ENCODE measurements at places on chromosomes 7 and 10.

DNA sequence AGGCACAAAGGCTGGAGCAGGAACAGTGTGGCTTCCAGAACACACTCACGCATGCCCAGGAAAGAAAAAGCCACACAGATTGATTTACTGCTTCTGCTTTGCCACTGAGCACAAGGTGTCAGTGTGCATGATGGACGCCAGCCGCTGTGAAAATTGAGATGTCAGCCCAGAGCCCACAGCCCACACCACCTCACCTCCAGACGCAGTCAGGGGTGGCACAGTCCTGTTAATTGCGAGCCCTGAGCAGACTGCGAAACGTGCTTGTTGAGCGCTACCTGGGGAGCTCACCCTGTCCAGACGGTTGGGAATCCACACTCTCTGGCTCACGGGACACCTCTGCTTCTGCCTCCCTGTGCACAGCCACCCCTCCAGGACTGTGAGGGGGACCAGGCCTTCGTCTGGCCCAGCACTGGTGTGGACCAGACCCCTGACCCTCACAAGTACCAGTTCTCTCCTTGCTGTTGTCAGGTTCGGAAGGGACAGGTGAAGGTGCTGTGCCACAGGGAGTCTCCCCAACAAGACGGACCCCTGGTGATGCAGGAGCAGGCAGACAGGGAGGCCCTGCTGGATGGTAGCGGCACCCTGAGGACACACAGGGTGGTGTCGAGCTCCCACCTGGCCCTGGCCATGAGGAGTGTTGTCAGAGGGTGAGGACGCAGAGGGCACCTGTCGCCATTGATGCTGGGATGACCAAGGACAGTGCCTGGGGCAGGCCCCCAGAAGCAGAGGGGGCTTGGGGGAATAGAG lies 15.3 kb downstream of the RASGEF1A start:
- no peak for DNase-seq

GRCh38 chr7:119283353-119283752 lies 989.6 kb upstream of the KCND2 start:
- no peak for DNase-seq

DNA sequence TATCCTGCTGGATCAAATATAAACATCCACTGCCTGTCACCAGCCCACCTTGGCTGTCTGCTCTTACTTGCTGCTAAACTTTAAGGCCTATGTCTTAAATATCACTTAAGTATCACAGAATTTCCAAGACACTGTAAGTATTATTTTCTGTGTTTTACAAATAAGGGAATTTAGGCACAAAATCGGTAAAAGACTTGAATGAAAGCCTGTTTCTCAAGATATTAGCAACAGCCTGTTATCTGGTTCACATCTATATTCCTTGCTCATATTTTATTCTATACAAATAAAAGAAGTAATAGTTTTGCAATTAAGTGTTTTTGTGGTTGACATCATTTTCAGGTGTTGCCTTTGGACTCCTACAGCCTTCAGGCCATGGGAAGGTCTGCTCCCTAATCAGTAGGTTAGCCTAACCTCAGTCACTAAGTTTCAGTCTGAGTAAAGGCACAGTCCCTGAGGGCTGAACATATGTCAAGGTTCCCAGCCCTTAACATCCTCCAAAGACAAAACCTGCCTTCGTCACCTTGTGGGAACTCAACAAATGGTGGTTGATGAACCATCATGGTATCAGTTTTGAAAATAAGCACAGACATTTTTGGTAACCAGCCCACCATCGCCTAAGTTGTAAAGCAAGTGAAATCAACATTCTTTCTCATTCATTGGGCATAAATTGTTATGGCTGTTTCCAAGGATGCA lies 127.1 kb downstream of the CREB5 start:
- DNase-seq = no peak

DNA sequence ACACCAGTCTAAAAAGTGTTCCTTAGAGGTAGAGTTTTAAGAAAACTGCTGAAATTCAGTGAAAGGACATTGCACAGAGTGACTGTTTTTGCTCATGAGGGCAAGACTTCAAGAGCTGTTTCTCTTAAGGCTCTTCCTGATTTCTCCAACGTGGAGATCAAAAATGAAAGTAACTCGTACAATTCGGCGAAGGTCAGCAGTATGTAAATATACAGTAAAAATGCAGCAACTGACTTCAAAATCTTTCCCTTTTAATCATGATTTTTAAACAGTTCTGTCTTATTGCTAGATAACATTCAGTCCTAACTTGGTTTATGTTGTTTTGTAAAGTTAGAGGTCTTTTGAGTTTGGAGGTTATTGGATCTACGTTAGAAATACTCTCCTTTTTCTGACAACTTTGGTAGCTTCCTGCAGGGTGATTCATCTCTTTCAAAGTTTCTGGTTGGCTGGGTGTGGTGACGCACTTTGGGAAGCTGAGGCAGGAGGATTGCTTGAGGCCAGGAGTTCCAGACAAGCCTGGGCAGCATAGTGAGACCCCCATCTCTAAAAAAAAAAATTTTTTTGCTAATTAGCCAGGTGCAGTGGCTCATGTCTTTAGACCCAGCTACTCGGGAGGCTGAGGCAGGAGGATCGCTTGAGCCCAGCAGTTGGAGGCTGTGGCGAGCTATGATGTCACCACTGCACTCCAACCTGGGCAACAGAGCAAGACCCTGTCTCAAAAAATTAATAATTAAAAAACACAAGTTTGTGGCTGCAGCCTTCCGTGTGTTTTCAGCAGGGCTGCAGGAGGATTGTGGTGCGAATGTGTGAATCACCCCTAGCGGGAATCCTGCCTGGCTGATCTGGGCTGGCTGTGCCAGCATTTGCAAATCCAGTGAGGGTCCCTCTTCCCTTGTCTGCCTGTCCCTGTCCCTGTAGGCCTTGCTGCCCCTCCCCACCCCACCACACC lies 29.2 kb upstream of the AP5Z1 start:
- no peak for DNase-seq

All from stimulated activated CD4-positive, alpha-beta T cell treated with anti-CD3 and anti-CD28 coated beads, Interleukin-12 subunit alpha, Interleukin-12 subunit beta, amount 100 ng/mL, for 24 hours (primary cell).